ENCODE measurements at places on chromosomes 3 and 15.

- no peak for DNase-seq
These were observed 43.1 kb downstream of the COL8A1 start for GRCh38 chr3:99681512-99681911.

DNA sequence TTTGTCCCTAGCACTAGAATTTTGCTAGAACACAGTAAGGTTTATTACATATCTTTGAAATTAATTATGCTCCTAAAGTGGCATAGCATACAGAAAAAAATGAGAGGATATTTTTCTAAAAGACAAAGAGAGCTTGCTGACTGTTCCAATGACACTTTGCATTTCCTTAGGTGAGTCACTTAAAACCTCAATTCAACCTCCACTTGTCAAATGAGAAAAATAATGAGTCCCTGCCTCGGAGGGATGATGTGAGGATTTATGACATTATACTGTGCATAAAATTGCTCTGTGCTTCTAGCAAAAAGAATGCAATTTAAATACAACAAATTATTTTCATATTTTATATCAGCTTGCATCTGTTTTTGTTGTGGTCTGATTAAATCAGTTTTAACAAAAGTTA is 1417.0 kb upstream of the ALCAM start:
- no peak for DNase-seq

- DNase-seq = no peak
These were observed 23.5 kb downstream of the TSEN2 start for GRCh38 chr3:12507591-12508281.

DNA sequence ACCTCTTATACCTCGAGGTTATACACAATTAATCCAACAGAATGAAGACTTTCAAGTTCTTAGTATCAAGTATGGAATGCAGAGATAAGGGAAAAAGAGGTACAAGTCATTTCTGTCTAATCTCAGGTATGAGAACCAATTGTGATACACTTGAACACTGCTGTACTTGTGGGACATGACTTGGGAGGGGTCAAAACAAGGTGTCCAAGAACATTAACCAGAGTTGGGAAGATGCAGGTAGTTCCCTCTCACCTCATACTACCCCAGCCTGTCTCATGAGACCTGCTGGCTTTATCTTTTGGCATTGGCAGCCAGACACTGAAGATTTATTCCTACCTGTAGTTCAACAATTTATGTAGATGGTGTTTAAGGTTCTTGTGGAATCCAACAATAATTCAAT is 209.7 kb downstream of the NR1D2 start:
- no peak for DNase-seq

DNA sequence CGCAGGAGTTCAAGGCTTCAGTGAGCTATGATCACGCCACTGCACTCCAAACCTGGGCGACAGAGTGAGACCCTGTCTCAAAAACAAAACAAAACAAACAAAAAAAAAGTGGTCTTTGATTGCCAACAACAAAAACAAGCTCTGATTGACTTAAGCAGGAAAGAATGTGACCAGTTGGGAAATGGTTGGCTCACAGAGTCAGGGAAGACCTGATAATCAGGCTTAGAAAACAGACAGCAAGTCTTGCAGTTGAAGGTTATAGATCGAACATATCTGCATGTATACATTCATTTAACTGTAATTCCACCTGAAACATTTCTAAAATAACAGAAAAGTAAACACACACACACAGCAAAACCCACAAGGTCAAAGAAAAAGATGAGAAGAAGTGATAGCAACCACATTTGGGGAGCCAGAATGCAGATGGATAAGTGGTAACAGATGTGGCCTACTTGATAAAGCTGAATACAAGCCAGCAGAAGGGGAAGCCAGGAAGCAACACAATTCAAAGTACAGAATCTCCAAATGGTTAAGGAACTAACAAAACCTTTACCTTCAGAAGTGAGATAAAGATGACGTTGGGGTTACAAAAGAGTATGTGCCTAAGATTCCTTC is 699.9 kb upstream of the ZNF385D start:
- DNase-seq = no peak

GRCh38 chr3:21645121-21645897 is 105.7 kb downstream of the ZNF385D start:
- DNase-seq = no peak

- no peak for DNase-seq
These were observed 469.1 kb upstream of the ARHGEF26 start for GRCh38 chr3:153652076-153652475.

- no peak for DNase-seq
These were observed 101.2 kb downstream of the SMAD6 start for GRCh38 chr15:66803182-66803729.

DNA sequence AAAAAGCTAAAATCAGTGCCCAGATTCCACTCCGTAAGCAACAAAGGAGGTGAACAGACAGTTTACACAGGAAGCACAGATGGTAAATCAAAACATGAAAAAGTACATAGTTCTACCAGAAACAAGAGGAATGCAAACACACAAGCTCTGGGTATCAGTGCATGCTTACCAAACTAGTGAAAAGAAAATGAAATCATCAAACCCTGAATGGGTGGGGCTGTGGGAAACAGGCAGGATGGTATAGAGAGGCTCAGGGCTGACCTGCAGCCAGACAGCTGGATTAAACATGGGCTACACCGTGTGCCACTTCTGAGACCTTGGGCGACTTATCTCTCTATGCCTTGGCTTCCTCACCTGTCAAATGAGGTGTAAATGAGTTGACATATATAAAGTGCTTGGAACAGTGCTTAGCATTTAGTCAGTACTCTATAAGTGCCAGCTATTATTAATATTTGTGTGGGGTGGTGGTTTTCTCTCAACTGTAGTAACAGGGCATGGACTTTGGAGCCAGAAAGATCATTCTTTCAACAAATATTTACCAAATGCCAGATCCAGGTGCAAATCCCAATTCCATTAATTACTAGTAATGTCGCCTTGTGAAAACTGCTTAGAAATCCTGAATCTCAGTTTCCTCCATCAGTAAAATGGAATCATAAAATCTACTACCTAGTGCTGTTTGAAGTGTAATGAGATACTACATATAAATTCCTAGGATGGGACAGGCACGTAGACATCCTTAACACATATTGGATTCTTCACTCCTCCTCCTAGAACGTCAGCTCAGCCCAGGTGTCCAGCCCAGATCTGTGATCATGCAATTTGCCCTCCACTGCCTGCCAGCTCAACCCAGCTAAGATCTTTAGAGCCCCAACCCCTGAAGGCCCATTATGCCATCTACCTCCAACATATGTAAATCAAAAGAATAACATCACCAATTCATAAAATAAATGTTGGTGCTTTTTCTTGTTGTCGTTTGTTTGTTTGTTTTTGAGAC is 55.5 kb upstream of the SMAD3 start:
- no peak for DNase-seq

- no peak for DNase-seq
These were observed 255.8 kb downstream of the SLCO3A1 start for GRCh38 chr15:92109191-92109873.

DNA sequence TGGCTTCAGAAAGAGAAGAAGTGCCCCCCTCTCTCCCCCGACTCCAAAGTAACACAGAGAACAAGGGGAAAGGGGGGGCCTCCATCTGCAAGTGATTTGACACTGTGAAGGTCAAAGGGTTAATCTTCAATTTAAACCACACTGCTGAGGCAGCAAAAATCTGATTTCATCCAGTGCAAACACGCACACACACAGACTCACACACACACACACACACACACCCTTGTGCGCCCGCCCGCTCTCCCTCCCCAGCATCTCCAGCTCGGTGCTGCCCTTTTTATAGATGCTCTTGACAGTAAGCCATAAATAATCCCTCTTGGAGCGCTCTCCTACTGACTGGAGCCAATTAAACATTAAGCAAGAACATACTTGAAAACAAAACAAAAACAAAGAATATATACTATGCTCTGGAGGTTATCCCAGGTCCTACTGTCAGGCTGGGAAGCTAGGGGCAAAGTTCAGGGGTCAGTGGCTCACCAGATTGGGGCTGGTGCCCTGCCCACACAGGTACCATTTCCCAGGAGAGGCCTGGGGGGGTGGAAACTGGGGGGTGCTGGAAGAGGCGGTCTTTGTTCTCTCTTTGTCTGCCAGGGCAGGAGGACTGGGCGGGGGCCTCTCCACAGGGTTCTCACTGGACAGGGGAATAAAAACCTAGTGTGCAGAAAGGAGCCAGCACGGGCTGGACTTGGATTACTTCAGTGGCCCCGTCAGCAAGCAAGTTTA is 16.3 kb downstream of the BMF start:
- DNase-seq = no peak

- DNase-seq = no peak
These were observed 40.1 kb downstream of the ANAPC13 start for GRCh38 chr3:134445636-134446035.

DNA sequence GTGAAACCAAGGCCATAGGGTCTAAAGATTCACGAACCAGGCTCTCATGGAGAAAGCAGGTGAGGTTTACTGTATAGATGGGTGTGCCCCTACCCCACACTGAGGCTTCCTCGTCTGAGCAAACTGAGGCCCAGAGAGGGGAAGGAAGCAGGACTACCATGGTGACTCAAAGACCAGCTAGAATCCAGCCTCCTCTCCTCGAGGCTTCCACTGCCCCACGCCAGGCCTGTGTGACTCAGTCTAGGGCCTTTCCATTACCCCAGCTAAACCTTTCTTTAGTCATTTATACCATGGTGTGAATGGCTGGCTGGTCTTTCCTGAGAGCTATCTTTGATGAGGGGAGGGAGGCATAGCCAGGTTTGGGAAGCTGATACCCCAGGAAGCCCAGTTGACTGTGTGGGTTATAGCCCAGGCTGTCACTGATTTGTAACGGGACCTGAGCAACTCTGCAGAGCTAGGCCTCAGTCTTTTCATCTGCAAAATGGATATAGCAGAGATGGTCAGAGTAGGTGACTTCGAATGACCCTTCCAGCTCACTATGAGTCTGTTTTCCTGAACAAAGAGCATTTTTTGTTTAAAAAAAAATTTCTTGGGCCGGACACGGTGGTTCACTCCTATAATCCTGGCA is 3.0 kb upstream of the RHO start:
- no peak for DNase-seq

DNA sequence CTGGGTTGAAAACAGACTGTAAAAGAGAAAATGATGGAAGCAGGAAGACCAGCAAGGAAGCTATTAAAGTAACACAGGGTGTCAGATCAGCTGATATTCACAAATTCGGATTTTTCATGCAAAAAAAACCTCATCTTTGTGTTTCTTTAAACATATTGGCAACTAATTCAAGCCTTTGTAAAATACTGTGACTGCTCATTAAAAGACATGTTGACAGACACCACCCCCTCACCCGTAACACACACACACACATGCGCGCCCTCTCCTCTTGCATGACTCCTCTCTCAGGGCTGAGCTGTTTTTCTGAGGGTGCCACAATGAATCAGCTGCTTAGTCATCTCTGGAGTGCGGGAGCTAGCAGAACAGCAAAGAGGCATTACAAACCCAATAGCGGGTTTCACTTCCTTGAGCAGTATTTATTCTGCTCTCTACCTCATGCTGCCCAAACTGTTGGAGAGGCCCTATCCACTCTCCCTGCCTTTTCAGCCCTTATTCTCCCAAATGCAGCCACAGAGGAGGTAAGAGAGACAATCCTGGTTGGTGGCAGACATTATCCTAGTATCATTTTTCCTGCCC is 35.8 kb upstream of the CCDC80 start:
- peak; percentile 19 for DNase-seq

- DNase-seq = no peak
These were observed 43.0 kb downstream of the USP13 start for GRCh38 chr3:179695672-179696313.

DNA sequence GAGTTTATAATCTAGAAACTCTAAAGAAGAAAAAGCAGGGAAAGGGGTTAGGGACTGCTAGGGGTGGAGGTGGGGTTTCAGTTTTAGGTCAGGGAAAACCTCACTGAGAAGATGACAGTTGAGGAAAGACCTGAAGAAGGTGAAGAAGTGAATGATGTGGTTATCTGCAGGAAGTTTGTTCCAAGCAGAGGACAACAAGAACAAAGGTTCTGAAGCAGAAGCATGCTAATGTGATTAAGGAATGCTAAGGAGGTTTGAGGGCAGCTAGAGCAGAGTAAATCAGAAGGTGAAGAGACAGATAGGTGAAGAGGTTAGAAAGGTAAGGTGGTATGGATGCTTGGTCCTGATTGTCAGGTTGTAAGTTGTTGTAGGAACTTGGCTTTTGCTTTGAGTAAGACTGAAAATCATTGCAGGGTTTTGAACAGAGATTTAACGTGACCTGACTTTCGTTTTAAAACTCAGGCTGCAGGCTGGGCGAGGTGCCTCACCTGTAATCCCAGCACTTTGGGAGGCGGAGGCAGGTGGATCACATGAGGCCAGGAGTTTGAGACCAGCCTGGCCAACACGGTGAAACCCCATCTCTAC is 8.6 kb downstream of the OXSR1 start:
- DNase-seq = no peak

DNA sequence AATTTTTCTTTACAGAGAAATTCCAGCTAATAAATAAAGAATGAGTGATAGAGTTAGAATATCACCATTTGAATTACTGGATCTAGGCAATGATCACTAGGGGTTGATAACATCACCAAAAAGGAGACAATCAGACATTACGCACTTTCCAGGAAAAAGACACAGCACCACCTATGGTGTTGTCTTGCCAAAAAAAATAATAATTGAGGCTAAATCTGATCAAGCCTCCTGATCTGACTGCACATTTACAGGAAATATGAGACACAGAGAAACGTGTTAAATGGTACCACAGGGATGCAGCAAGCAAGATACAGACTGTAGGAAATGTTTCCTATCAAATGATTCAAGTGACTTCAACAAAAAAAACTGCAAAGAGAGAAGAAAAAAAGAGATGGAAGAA is 92.8 kb downstream of the EOMES start:
- no peak for DNase-seq

- DNase-seq = no peak
These were observed 6.1 kb downstream of the ATG3 start for GRCh38 chr3:112555535-112556170.

DNA sequence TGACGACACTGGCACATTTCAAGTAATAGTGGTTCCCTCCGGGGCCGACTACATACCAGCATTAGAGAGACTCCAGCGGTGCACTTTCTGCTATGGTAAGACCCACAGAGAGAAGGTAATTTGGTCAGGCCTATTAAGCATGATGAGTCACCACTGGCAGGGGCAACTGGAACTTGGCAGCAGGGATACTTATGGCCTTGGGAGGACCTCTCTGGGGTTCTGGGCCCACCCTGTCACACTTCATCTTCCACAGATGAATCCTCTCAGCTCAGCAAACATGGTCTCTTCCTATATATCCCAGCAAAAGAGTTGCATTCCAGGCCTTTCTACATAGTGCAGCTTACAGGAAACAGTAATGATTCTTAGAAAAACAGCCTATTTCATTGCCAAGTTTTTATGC is 88.0 kb downstream of the PIK3R4 start:
- no peak for DNase-seq

- peak; percentile 6 for DNase-seq
These were observed 4.3 kb upstream of the LTF start for GRCh38 chr3:46468753-46469600.

- no peak for DNase-seq
These were observed 198.7 kb upstream of the CHRNA7 start for GRCh38 chr15:31831596-31831995.

All from naive thymus-derived CD4-positive, alpha-beta T cell (primary cell).